ENCODE measurements at places on chromosomes 2 and 18. TPM values are rescaled to one million over a fixed set of nuclear protein-coding genes. Genes with fewer than 3 reads are reported as not detected.

The CHST9 gene
- 13.6 TPM for total RNA-seq

The GALNT14 gene
- 2.1 TPM for total RNA-seq

The DSG1 gene
- not detected for total RNA-seq

The ST8SIA3 gene
- total RNA-seq: 0.03 TPM

The ASIC4 gene
- 0.43 TPM for total RNA-seq

The ZNF892 gene
- total RNA-seq: 2.7 TPM

The CYTIP gene
- 21.4 TPM for total RNA-seq

The DSEL gene
- total RNA-seq: 9.0 TPM

The SRD5A2 gene
- total RNA-seq: 2.9 TPM

The CABLES1 gene
- total RNA-seq: 32.6 TPM

The TTN gene
- total RNA-seq: 47.4 TPM

The LYG2 gene
- not detected for total RNA-seq

The STARD6 gene
- total RNA-seq: not detected

The CROCC2 gene
- total RNA-seq: 17.4 TPM

The MRPL53 gene
- 106 TPM for total RNA-seq

The CPS1 gene
- total RNA-seq: 3.1 TPM

The PRSS56 gene
- total RNA-seq: not detected

The ANKRD62 gene
- 0.09 TPM for total RNA-seq

The IL18R1 gene
- total RNA-seq: 7.5 TPM

The CDH2 gene
- 1.5 TPM for total RNA-seq

The HOXD13 gene
- total RNA-seq: not detected

The HOXD10 gene
- 0.54 TPM for total RNA-seq

The WNT6 gene
- total RNA-seq: 0.40 TPM

The PCARE gene
- not detected for total RNA-seq

The ICOS gene
- total RNA-seq: 3.1 TPM

The KLHL29 gene
- 2.7 TPM for total RNA-seq

The SKOR2 gene
- not detected for total RNA-seq

The AKAIN1 gene
- not detected for total RNA-seq

The CCL20 gene
- 8.0 TPM for total RNA-seq

The IL37 gene
- total RNA-seq: not detected

The CCDC85A gene
- total RNA-seq: 7.8 TPM

The CNTNAP5 gene
- 0.06 TPM for total RNA-seq

The ALPG gene
- total RNA-seq: 1.2 TPM

The FBXO15 gene
- total RNA-seq: 4.1 TPM
